Prostate gland (tissue), 2 donors: ENCODE measurements at places on chromosomes 16 and 17. TPM values are rescaled to one million over a fixed set of nuclear protein-coding genes. Genes with fewer than 3 reads are reported as not detected.

Gene TEX19
- total RNA-seq = not detected

Gene KPNB1
- total RNA-seq = 239 TPM

GRCh38 chr17:19263641-19264051, 26.5 kb downstream of the EPN2 start:
- peak overlapping the region; percentile 73 for H3K27ac ChIP-seq
- no peak for DNase-seq
- H3K36me3 ChIP-seq = no peaks in the 10 kb centered on the region
- H3K4me3 ChIP-seq = no peak overlapping the region

GRCh38 chr17:42270170-42270535, 6.0 kb downstream of the STAT5B start:
- no peaks in the 10 kb centered on the region for H3K36me3 ChIP-seq
- no peak overlapping the region for H3K27ac ChIP-seq
- H3K4me3 ChIP-seq = no peak overlapping the region
- DNase-seq = no peak
- no peaks in the 10 kb centered on the region for H3K27me3 ChIP-seq
- H3K4me1 ChIP-seq = no peaks in the 10 kb centered on the region

DNA sequence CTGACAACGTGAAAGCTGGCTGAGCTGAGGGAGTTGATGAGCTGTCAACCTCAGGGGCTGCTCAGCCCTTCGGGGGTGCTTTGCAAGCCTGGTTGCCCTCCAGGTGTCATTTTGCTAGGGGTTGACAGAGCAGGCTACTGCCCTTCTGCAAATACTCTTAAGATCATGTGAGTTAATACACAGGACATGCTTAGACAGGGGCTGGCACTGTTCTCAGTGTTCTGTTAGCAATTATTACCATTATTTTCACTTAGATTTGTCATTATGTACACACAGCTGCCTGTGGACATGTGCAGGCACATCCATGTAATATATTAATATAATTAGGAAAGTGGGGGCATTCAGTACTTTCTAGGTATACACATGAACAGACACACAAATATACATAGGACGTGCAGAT, 554.3 kb upstream of the HSBP1 start:
- no peaks in the 10 kb centered on the region for H3K4me1 ChIP-seq
- no peak overlapping the region for H3K27ac ChIP-seq
- DNase-seq = no peak
- no peak overlapping the region for H3K4me3 ChIP-seq

DNA sequence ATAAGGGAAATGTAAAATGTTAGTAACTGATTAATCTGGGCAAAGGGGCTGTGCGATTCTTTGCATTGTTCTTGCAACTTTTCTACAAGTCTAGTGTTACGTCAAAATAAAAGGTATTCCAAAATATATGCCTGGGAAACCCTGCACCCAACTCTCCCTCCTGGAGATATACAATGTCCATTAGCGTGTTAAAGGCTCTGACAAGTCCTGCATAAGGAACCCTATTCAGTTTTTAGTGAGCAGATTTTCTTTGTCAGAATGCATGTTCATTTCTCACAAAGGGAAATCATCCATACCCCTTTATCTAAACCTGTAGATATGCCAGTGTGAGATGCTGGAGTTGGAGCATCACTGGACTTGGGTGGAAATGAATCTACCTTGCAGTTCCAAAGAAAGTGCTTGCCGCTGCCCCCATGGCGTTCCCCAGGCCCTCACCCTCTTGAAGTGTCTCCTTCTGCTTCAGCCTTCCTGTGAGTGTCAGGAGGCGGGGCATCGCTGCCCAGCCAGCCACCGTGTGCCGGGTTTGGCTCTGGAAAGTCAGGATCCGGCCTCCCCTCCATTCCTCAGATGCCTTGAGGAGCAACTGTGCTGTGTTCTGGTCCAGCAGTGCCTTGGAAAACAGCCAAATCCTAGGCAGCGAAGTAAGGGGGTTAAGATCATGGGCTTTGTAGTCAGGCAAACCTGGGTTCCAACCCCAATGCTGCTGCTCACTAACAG, 85.5 kb downstream of the RMI2 start:
- DNase-seq = no peak
- H3K4me1 ChIP-seq = no peaks in the 10 kb centered on the region
- H3K36me3 ChIP-seq = no peaks in the 10 kb centered on the region
- no peak overlapping the region for H3K4me3 ChIP-seq

- peaks cover 6% of the 10 kb centered on the region for H3K4me1 ChIP-seq
- no peaks in the 10 kb centered on the region for H3K36me3 ChIP-seq
- peak; percentile 85 for DNase-seq
- no peaks in the 10 kb centered on the region for H3K27me3 ChIP-seq
- peak overlapping the region; percentile 28 for H3K4me3 ChIP-seq
Observed at GRCh38 chr16:1991948-1992703, 2.4 kb downstream of the SYNGR3 start.
